Osteocyte (in vitro differentiated cells): ENCODE measurements at places on chromosomes 6 and 20. TPM values are rescaled to one million over a fixed set of nuclear protein-coding genes. Genes with fewer than 3 reads are reported as not detected.
A peak's percentile ranks its signal among the peaks of the same experiment; 100 is the strongest.

Gene WFDC2
- total RNA-seq = not detected in 2 replicates

Gene FOXQ1
- not detected in 2 replicates for total RNA-seq

Gene LRRC1
- total RNA-seq = 7.4 and 7.6 TPM in 2 replicates

Gene C6orf141
- not detected in 2 replicates for total RNA-seq

Gene MLN
- total RNA-seq = not detected in 2 replicates

Gene PGBD1
- 7.6 and 7.8 TPM in 2 replicates for total RNA-seq

GRCh38 chr20:12597551-12597950 lies 411.2 kb upstream of the SPTLC3 start:
- H3K4me3 ChIP-seq = no peak overlapping the region
- H3K4me1 ChIP-seq = no peaks in the 10 kb centered on the region
- H3K36me3 ChIP-seq = no peaks in the 10 kb centered on the region
- no peak for DNase-seq

- H3K27ac ChIP-seq = peak overlapping the region; percentile 82
- no peaks in the 10 kb centered on the region for H3K27me3 ChIP-seq
- H3K4me3 ChIP-seq = peak overlapping the region; percentile 78
Observed at GRCh38 chr6:28944412-28944865, 20.7 kb upstream of the TRIM27 start.

GRCh38 chr6:11329726-11330412 lies 97.4 kb upstream of the NEDD9 start:
- peaks cover under 1% of the 10 kb centered on the region for H3K4me1 ChIP-seq
- H3K36me3 ChIP-seq = no peaks in the 10 kb centered on the region
- no peaks in the 10 kb centered on the region for H3K27me3 ChIP-seq
- DNase-seq = no peak
- H3K4me3 ChIP-seq = no peak overlapping the region

DNA sequence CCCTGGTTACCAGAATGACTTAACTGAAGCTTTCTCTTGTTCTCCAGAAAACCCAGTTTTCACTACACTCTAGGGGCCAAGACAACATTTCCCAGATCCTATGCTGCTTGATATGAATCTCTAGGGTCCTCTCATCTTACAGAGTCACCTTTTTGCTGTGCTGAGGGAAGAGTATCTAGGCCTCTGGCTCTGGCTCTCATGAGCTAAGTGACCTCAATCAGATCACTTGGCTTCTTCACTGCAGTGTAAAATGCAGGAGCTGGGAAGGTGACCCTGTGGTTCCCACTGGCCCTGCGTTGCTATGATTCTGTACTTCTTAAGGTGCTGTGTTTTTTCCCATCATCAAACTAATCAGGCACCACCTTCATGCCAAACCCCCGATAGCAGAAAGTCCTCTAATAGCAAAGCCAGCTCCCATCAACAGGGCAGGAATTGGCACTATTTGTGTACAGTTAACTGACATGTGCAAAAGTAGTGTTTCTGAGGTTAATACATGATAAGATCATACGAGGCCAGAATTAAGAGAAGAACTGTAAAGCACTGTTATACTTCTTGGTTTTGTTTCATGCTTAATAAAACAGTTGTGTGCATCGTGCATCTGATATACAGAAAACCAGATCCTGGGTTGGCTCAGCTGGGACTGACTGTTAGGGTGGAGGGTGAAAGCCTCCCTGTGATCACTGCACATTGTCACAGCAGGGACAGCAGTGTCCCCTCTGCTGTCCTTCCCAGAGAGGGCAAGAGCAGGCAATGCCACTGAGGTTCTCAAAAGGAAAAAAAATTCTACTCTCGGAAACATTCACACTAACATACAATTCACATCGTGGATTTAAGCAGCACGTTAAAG lies 46.7 kb downstream of the CNKSR3 start:
- H3K27ac ChIP-seq = no peak overlapping the region
- DNase-seq = no peak
- no peaks in the 10 kb centered on the region for H3K36me3 ChIP-seq

DNA sequence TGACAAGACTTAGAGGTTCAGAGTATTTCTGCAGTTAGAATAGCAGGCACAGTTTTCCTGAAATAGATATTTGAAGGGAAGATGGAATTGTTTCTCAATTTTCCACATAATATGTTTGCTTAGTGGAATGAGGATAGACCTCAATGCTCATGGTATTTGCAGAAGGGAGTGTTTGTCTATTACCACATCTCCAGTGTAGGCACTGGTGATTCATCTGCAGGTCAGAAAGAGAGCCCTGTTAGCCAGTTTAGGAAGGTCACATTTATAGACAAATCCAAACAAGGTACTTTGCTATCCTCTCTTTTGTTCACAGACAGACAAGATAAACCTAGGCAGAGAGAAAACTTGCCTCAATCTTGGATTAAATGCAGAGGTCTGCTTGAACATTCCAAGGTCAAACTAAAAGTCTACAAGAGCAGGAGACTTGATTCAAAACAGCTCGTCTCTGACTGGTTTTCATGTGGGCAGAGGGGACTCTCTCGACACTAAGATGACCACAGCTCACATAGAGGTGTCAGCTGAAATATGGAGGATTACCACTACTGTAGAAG lies 22.8 kb downstream of the ISM1 start:
- H3K4me3 ChIP-seq = no peak overlapping the region
- H3K27ac ChIP-seq = no peak overlapping the region
- H3K4me1 ChIP-seq = peaks cover 5% of the 10 kb centered on the region
- DNase-seq = no peak

- no peaks in the 10 kb centered on the region for H3K36me3 ChIP-seq
- H3K4me1 ChIP-seq = peaks cover 32% of the 10 kb centered on the region
- peak overlapping the region; percentile 14 for H3K4me3 ChIP-seq
Observed at GRCh38 chr6:57423468-57423867, 106.0 kb downstream of the PRIM2 start.

GRCh38 chr20:11808841-11809240 lies 108.9 kb upstream of the BTBD3 start:
- DNase-seq = no peak
- H3K27me3 ChIP-seq = no peaks in the 10 kb centered on the region
- no peaks in the 10 kb centered on the region for H3K36me3 ChIP-seq
- H3K27ac ChIP-seq = no peak overlapping the region
- H3K4me1 ChIP-seq = peaks cover 53% of the 10 kb centered on the region
- H3K4me3 ChIP-seq = no peak overlapping the region

DNA sequence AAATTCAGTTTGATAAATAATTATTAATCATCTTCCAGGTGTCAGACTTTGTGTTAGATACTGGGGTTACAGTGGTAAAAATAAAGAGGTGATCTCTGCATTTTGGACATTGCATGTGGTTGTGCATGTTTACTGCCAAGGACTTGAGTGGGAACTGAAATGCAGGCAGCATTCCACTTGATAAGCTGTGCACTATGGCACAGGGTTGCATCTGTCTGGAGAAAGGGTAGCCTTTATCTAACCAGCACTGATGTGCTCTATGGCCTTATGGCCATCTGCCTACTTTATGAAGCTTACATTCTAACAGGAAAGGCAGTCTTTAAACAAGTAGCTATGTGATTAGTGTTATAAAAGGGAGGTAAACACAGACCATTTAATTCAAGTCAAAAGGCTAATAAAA lies 53.0 kb upstream of the MLIP start:
- H3K4me1 ChIP-seq = peaks cover 31% of the 10 kb centered on the region
- DNase-seq = no peak
- H3K27me3 ChIP-seq = no peaks in the 10 kb centered on the region
- H3K4me3 ChIP-seq = no peak overlapping the region
- H3K36me3 ChIP-seq = no peaks in the 10 kb centered on the region

DNA sequence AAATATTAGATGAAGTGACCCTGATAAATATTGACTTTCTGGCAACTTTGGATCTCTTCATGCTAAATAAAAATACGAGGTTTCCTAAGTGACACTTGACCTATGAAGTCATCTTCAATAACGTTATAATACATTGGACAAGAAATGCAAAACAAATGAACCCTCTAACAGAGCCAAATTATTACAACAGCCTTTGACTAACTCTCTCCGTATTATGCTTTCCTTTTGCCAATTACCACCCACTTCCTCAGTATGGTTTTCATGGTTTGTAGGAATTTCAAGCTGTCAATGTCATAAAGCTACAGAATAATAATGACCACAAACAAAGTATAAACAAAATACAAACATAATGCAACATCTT lies 210.5 kb downstream of the MOXD1 start:
- H3K27ac ChIP-seq = peak overlapping the region; percentile 75
- no peak overlapping the region for H3K4me3 ChIP-seq
- no peaks in the 10 kb centered on the region for H3K27me3 ChIP-seq

- no peak for DNase-seq
- H3K27ac ChIP-seq = no peak overlapping the region
- no peaks in the 10 kb centered on the region for H3K36me3 ChIP-seq
- H3K4me3 ChIP-seq = no peak overlapping the region
- peaks cover 4% of the 10 kb centered on the region for H3K27me3 ChIP-seq
Observed at GRCh38 chr20:19599200-19599599, 158.9 kb upstream of the RIN2 start.

DNA sequence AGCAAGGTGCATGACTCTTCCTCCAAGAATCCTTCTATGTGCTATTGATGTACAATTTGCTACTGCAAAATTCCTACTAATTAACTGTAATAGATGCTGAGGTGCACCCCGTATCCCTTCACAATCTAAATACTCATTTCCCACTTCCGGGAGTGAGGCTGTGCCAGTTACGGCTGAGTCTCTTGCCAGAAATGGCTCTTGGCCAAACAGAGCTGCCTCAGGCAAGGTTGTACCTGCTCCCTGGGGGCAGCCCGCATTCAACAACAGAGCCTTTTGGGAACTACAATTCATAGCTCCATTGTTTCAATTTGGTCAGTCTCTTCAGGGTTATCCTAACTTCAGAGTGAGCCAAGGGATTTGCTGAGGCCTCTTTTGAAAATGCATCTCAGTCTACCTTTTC lies 789.8 kb upstream of the MAP3K7 start:
- no peak overlapping the region for H3K4me3 ChIP-seq
- DNase-seq = no peak
- H3K4me1 ChIP-seq = peaks cover 3% of the 10 kb centered on the region
